ENCODE measurements at places on chromosomes 7 and 10.

DNA sequence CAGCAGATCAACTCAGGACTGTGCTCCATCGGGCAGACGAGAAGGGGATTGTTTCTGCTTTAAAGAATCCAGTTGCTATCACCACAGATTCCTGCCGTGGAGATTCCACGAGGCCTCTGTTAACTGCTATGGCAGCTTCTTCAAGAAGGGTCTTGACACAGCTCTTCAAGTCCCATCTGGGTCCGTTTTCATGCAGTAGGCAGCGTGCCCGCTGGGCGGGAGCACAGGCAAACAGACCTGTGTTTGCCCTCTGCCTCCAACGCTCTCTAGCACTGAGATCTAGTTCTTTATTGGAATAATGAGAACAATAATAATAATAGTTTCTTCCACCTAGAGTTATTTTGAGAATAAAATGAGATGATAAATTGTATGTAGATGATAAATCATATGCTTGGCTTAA lies 127.2 kb upstream of the SP8 start:
- DNase-seq, result no peak

DNA sequence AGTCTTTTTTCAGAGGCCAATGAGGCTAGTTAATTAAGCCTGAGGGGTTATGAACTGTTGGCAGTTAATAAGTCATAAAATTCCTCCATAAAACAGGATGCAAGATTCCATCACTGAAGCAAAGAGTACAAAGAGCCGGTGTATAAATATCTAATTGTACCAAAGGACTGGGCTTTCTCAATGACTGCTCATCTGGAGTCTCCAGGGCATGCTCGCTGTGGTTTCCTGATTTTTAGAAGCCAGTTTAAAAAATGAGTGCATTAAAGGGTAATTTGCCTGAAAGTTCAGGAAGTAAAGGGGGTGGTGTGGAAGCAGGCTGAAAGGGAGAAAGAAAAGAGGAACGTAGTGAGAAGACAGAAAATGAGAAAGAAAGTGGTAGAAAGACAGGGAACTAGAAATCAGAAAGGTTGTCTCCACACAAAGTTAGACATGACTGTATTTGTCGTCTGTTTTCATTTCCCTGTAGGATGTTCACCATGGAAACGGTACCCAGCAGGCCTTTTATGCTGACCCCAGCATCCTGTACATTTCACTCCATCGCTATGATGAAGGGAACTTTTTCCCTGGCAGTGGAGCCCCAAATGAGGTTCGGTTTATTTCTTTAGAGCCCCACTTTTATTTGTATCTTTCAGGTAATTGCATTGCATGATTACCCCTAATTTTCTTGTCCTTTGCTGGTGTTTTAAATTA lies 282.3 kb downstream of the TWIST1 start:
- DNase-seq, result no peak

- no peak for DNase-seq
Observed at GRCh38 chr10:87622314-87623004, 37.2 kb upstream of the PAPSS2 start.

DNA sequence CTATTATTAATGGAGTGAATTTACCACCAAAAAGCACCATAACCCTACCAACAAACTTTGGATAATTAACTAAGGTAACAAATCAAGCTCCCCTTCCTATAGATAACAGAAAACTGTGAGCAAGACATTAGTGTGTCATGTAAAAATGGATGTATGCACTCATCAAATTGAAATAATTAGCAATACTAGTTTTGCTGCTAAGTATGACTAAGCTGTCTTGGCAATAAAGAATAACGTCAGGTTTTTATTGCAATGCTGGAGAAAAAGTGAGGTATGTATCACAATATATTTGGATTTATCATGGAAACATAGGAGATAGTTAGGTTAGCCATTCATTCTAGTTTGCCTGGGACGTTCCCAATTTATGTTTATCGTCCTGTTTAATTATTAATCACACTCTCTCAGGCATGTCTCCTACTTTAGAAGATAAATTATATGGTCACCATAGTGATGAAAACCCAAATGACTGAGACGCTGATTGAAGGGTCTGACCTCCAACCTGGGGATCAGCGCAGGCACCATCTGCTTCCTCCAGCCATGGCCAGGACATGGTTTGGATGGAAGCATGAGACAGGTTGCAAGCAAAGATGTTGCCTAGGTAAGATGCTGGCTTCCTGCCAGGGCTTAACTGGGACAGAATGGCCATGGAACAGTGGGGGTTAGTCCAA lies 125.6 kb downstream of the FANK1 start:
- DNase-seq, result no peak

All from stimulated activated CD8-positive, alpha-beta memory T cell treated with anti-CD3 and anti-CD28 coated beads, Interleukin-12 subunit alpha, Interleukin-12 subunit beta, amount 100 ng/mL, for 4 hours (primary cell).